ENCODE measurements at places on chromosomes 11 and 22.

- DNase-seq = no peak
Observed at GRCh38 chr22:35411102-35411501, 11.2 kb downstream of the MCM5 start.

GRCh38 chr11:11022125-11022730 lies 164.4 kb upstream of the ZBED5 start:
- DNase-seq = no peak

- DNase-seq = no peak
Observed at GRCh38 chr11:85844439-85845123, 10.6 kb upstream of the CCDC83 start.

- DNase-seq = no peak
Observed at GRCh38 chr11:4682623-4683419, 14.8 kb downstream of the OR51E2 start.

DNA sequence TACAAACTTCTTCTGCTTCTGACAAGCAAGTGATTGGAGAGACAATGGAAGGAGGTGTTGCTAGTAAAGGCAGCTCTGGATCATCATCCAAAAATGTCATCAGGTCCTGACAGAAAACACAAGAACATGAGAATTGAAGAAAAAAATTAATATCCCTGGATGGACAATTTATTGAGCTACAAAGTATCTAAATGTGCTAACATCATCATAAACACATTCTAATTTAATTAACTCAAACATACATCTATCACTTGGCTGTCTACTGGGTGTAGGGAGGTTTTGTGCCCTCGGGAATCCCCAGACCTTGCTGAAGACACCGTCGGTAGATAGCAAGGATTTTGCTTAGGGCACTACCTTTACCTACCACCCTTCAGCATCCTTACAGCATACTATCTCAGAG lies 72.6 kb downstream of the ENTHD1 start:
- DNase-seq = no peak

- no peak for DNase-seq
Observed at GRCh38 chr22:29138556-29139305, 65.9 kb downstream of the KREMEN1 start.

DNA sequence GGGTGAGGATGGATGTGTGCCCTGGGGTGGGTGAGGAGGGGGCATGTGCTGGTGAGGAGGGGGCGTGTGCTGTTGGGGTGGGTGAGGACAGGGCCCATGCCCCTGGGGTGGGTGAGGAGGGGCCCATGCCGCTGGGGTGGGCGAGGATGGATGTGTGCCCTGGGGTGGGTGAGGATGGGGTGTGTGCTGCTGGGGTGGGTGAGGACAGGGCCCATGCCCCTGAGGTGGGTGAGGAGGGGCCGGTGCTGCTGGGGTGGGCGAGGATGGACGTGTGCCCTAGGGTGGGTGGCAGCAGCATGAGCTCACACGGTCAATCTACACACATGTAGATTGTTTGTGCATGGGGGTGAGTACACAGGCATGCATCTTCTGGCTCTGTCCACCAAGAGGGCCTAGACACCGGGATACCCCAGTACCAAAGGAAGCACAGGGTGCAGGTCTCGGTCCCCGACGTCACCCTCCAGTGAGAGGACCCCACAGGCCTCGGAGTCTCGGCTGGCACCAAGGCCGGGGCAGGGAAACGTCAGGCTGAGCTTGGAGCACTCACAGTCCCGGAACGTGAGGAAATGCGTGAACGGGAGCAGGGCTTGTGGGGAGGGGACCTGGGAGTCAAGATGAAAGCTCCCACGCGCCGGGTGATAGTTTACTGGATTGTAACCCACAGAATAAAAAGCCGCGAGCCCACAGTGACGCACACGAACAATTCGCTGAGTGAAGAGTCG lies 37.4 kb upstream of the TOLLIP start:
- DNase-seq = no peak

DNA sequence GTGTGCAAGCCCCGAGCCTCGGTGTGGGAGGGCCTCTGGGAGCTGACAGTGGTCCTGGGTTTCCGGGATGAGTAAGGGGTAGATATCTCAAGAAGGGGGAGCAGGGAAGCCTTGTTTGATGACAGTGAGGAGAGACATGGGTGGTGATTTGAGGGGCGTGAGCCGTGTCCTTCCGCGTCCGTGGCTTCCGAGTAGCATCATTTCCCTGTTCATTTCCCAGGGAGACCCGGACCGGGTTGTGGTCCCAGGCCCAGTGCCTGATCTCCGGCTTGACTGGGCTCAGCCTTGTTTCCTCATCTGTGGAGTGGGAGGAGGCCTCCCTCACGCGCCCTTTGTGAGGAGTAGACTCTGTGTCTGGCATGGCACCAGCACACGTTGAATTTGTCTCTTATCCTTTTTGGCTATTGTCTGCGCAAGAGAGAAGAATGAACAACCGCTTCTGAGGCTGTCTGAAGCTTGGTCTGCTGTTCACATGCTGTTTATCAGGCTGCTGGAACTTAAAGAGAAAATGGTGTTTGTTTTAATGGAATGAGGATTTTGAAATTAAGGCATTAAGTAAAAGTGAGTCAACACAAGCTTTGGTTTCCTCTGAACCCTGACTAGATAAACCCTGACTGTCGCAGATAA lies 348.5 kb downstream of the TBC1D22A start:
- DNase-seq = no peak

DNA sequence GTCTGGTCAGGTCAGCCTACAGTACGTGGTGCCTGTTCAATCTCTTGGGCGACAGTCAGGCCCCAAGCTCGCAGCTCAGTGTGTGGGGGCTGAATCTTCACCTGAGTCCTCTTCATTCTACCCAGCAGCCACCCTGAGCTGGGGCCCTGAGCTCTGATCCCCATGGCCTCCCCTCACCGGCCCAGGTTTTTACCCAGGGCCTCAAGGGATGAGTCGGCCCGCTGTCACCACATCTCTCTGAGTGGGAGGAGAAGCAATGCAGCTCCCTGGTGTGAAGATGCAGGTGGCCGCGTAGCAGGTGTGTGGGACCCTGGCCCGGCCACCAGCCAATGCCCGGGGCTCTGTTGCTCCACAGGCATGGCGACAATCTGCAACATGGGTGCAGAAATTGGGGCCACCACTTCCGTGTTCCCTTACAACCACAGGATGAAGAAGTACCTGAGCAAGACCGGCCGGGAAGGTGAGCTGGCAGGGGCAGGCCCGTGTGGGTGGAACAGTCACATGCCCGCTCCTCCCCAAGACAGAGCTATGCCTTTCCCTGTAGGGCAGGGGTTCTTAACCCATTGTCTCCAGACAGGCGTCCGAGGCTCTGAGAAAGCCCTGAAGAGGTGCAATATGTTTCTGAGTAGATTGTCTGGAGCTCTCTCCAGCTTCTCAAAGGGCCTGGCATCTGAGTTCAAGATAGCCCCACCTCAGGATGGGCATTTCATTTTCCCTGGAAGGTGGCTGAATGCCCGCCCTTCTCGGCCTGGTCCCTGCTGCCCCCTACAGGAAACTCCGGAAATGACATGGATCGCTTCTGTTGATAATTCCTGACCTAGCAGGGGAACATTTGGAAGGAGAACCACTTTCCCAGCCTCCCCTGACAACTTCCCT lies 26.9 kb downstream of the POLR3H start:
- DNase-seq = no peak

DNA sequence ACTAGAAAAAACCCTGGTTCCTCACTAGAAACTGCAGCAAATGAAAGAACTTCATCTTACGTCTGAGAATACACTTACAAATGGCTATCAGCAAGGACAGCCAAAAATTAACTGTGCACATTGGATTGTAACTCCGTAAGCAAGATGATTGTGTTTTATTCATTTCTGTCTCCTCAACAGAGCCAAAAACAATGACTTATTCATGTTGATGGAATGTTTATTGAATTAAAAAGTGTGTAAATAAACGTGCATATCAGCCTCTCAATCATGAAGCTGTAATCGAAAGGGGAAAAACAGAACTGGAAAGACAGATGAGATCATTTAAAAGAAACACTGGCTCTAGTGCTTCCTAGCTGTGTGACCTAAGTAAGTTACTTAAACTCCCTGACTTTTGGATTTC lies 307.5 kb upstream of the ZC3H12C start:
- DNase-seq = no peak

DNA sequence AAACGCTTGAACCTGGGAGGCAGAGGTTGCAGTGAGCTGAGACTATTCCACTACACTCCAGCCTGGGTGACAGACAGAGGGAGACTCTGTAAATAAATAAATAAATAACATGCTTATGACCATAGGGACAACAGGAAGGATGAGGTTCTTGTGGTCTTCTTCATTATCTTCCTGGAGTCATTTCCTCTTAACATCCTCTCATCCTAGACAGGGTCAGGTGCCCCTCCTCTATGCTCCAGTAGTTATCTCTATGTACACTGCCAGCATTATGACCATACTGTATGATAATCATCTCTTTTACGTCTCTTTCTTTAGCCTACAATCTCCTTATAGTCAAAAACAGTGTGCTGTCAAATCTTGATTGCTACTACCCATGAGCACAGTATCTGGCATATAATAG lies 17.7 kb downstream of the RAB30 start:
- no peak for DNase-seq

DNA sequence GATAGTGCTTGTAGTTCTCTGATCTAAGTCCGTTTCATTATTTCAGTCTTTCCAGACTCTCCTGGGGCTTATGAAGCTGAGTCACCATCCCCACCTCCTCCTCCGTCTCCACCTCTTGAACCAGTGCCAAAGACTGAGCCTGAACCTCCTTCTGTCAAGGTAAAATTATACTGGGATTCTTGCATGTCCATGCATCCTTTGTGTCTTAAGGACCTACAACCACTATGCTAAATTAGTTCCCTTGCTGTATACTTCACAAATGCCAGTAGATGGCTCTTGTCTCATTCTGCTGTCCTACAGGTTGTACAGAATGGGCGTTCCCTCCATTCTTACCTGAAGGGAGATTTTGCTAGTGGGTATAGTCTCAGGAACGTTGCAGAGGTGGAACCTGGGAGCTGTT lies 42.2 kb downstream of the POLD3 start:
- DNase-seq = no peak

DNA sequence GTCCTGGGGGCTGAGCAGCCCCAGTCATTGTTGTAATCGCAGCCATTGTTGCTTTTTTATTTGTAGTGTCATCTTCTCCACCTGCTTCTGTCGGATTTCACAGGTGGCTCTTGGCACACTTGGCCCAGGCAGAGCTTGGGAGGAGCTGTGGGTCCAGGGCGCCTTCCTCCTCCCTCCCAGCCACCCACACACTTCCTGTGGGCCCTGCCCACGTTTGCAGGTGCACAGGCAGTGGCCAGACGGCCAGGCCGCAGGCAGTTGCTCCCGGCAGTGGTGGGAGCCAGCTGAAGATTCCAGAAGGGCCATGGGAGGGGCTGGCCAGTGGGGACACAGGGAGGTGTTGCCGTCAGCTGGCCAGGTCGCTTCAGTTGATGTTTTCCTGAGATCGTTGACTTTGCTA lies 1191.9 kb downstream of the BRD1 start:
- DNase-seq = no peak

GRCh38 chr11:72813740-72814285 lies 398 bp upstream of the ATG16L2 start:
- no peak for DNase-seq

GRCh38 chr11:115606498-115607220 lies 102.4 kb upstream of the CADM1 start:
- no peak for DNase-seq

DNA sequence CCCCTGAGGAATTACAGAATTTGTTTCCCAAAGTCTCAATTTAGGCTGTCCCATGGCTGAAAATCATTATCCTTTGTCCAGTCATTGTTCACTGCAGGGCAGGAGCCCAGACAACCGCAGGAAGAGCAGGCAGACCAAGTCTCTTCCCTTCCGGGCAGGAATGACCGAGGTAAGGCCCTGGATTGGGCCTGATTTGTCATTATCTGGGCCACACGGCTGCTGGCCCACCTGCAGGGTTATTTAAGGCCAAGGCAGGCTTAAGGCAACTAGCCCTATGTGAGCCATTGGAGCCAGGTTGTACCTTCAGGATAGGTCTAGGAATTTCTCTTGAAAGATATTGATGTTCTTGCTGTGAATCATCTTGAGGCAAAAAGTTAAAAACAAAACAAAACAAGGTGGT lies 9.7 kb upstream of the IL10RA start:
- DNase-seq = no peak

DNA sequence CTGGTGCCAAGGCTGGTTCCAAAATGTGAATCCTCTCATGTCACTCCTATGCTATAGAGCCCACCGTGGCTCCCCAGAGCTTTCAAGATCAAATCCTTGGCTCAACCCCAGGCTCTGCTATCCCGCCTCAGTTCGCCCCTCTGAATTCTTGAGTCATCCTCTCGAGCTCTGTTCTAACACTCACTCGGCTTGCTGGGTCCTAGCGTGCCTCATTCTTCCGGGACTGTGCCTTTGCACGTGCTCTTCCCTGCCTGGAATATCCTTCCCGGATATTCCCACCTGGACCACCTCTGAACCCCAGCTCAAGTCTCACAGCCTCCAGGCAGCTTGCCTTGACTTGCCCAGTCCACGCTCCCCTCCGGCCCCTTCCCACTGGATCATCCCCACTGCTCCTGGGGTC lies 13.0 kb downstream of the KCTD17 start:
- no peak for DNase-seq

- no peak for DNase-seq
Observed at GRCh38 chr11:1899090-1899489, 7.4 kb upstream of the PRR33 start.

DNA sequence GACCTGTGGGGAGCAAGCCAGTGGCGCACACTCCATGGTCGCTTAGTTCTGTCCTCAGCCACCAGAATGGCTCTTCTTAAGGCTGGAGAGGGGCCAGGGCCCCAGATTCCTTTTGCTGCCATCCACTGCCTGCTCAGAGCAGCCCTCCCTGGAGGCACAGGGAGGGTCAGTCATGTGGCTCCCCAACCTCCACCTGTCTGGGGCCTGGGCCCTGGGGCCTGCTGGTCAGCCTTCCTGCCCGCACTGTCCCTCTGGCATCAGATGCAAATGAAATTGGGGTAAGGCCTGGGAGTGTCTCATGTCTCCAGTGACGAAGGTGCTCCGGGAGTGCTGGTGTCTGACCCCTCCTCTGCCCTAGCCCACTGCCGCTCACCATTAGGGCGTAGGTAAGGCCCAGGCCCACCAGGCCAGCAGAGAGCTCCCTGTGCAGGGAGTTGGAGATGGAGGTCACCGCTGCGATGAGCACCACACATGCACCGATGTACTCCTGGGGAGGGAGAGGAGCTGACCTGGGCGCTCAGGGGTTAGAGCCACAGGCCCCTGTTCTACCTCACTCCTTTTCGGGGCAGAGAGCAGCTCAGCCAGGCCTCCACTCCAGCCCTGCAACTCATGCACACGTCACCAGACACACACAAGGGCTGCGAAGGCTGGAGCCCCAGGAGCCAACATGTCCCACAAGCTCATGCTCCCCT lies 9.0 kb upstream of the KCNJ11 start:
- DNase-seq = no peak

DNA sequence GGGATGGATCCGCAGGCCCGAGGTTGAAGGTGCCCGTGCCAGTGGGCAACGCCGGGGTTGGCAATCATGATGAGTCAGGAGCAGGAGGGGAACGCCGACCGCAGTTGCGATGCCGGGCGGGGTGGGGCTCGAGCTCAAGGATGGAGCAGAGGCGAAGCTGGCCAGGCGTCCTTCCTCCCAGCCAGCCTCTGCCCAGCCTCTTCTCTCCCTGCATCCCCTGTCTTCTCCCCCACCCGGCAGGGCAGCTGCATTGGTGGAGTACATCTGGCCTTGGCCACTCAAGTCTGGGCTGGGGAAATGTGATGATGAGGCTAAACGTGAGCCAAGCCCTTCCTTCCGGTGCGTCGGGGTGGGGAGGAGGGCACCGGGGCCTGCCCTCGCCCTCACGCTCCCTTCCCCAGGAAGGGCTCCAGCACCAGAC lies 3.9 kb downstream of the IFITM10 start:
- DNase-seq = no peak
